Stimulated activated CD8-positive, alpha-beta memory T cell treated with anti-CD3 and anti-CD28 coated beads, Interleukin-2, amount 100 ng/mL, for 1 hour (primary cell): ENCODE measurements at places on chromosomes 5 and 9.

GRCh38 chr5:66417781-66418180, 178.4 kb upstream of the MAST4 start:
- no peak for DNase-seq

DNA sequence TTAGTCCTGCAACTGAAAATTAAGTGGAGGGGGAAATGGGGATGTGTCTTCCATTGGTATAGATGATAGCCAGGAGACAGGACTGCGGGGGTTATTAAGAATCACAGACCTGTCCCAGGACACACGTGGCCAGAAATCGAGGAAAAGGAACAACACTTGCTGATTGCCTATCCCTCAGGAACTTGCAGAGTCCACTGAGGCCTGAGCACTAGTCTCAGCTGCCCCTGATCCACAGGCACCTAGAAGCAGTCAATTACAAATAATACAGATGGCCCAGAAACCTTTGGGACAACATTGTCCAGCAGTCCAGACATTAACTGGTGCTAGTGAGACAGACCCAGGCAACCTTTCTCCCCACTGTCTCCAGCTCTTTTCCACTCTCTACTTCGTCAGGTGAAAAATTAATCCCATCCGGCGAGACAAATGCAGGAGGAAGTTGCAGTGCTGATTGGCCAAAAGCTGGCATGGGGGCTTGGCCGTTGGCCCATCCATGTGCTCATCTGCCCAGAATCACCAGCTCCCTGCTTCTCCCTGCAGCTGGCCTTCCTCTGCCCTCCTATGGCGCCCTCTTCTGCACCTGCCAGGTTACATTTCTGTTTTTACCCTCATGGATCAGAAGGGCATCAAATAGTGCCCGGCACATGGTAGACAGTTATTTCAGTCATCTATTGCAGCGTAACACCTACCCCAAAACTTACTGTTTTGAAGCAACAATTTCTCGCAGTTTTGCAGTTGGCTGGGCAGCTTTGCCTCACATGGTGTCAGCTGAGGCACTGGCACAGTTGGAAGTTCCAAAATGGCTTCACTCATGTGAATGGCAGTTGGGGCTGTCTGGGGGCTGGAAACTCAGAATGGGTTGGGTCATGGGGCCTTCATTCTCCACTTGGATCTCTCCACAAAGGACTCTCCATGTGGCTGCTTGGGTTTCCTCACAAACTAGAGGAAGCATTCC, 3.6 kb upstream of the B4GALT1 start:
- no peak for DNase-seq

GRCh38 chr5:83972236-83972635, 251.6 kb upstream of the HAPLN1 start:
- DNase-seq: no peak

- DNase-seq: peak; percentile 59
These were observed at the start of gene WDR38 for GRCh38 chr9:124852829-124853531. Gene WDR38, plus strand, starts transcription at chr9:124853460. Its CDS starts 72 bp downstream, at chr9:124853532.

- DNase-seq: no peak
These were observed 17.5 kb upstream of the SLC9A3 start for GRCh38 chr5:541539-542318.

- DNase-seq: no peak
These were observed 636.1 kb upstream of the KLF4 start for GRCh38 chr9:108125625-108126024.

GRCh38 chr5:143051244-143052058, 281.3 kb downstream of the ARHGAP26 start:
- no peak for DNase-seq

- DNase-seq: no peak
These were observed 11.2 kb downstream of the ADAMTS2 start for GRCh38 chr5:179333796-179334761.

DNA sequence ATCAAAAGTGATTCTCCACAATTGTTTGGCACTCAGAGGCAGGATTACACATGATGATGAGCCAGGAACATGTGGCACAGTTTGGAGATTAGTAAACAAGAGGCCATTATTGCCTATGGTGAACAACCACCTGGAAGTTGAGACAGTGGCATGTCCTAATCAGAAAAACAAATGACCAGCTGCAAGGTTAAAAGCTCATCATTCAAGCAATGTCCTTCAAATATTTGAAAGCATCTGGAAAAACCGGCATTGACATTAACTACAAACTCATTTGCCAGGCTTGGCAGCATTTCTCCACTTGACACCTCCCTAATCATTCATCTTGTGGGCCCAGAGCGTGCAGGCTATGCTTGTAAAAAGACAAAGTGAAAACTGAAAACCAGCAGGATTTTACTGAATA, 80.6 kb upstream of the MEGF10 start:
- DNase-seq: no peak

GRCh38 chr5:137414112-137414755, 84.9 kb downstream of the SPOCK1 start:
- no peak for DNase-seq

- DNase-seq: no peak
These were observed 47.4 kb downstream of the FNBP1 start for GRCh38 chr9:129995409-129996160.

DNA sequence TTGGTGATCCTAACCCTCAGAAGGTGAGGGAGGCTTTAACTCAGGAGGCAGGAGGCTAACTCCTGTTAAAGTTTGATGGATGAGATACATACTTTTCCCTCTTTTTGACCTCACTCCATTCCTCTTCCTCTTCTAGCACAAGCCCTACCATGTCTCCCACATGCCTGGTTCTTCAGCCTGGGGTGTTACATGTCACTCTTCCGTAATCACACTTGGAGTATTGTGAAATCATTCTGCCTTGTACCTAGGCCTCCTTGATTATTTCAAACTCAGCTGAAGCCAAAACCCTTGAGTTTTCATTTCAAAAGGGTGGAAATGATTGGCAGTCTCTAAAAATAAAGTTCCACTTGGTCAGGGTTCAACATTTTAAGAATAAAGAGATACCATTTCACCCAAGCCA, 1.8 kb downstream of the PLAC8L1 start:
- no peak for DNase-seq

- DNase-seq: no peak
These were observed 43.5 kb upstream of the LRRC14B start for GRCh38 chr5:147751-148150.

GRCh38 chr9:119036969-119037368, 332.3 kb downstream of the BRINP1 start:
- no peak for DNase-seq

DNA sequence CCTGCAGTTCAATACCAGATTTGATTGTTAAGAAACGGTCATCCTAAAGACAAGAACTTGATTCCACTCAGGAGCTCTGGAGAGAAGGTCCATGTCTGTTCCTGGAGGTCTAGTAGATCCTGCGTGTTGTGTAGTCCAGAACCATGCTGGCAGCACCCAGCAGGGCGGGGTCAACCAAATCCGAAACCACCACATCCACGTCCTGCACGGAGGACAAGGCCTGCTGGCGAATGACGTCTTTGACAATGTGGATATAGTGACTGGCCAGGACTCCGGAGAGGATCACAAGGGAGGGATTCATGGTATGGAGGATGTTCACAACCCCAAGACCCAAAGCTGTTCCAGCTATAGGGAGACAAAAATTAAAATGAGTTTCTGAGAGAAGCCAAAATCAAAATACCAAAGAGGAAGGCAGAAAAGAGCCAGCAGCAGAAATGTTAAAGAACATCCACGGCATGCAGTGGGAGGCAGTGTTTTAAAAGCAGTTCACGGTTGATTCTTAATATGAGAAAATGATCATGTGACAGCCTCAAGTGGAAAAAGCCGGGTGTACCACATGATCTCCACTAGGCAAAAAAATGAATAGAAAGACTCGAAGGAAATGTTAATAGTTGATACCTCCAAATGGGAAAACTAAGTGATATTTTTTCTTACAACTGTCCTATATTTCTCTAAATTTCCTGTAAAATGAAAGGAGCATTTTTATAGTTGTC, 26.7 kb downstream of the CLTA start:
- DNase-seq: no peak

DNA sequence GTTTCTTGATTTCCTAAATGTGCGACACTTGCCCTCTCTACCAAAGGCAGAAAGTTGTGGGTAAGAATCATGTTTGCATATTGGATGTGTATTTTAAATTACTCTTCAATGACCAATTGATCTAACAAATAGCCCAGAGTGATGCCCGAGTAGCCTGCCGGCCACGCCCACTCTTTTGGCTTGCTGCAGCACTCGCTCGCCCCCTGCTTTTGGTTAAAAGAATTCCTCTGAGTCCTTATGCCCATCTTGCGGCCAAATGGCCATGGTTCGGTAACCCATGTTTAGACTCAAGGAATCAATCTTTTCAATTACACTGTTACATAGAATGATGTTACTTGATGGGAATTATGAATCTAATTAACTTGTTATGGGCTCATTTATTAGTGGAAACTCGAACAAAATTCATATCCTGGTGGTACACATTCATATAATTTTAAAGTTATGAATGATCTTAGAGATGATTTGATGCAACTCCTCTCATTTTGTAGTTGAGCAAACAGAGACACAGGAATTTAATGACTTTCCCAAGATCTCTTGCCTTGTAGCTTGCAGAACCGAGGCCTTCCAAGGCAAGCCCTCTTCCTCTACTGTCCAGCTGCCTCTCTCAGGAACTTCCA, 36.5 kb downstream of the PPIC start:
- DNase-seq: no peak

GRCh38 chr5:103938146-103938695, 375.6 kb upstream of the NUDT12 start:
- no peak for DNase-seq

DNA sequence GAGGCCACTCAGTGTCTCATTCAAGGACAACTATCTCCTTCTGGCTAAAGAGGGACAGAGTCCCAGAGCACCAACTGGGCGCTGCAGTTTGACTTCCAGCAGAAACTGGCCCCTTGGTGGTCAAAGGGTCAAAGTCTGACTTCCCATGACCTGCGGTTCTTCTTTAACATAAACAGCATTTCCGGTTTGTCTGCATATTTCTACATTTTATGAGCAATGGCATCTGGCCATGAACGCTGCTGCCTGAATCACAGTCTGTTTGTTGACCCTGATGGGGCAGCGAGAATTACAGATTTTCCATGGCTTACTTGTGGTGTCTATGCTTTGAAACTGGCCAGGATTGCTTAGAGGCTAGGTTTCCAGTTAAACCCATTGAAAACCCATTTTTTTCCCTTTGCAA, 1.3 kb downstream of the TNFSF15 start:
- no peak for DNase-seq

- DNase-seq: no peak
These were observed 93.5 kb downstream of the HRH2 start for GRCh38 chr5:175751369-175751768.

- no peak for DNase-seq
These were observed 39.2 kb downstream of the OLFM1 start for GRCh38 chr9:135126451-135127187.

- no peak for DNase-seq
These were observed 185.3 kb downstream of the AUH start for GRCh38 chr9:91176426-91176825.

GRCh38 chr5:174596429-174596828, 128.0 kb upstream of the MSX2 start:
- DNase-seq: no peak

- DNase-seq: no peak
These were observed 1804.0 kb downstream of the MAT2B start for GRCh38 chr5:165309446-165309845.

- no peak for DNase-seq
These were observed 3.1 kb downstream of the IER5L start for GRCh38 chr9:129174724-129175514.

- no peak for DNase-seq
These were observed 10.4 kb upstream of the ACTBL2 start for GRCh38 chr5:57493034-57493433.

GRCh38 chr5:33662722-33663427, 222.1 kb downstream of the TARS1 start:
- no peak for DNase-seq
